Glomerular endothelial cell (primary cell): ENCODE measurements at places on chromosomes 2 and 18.

- no peak for DNase-seq
These were observed 37.1 kb upstream of the GPR75 start for GRCh38 chr2:53896864-53897263.

DNA sequence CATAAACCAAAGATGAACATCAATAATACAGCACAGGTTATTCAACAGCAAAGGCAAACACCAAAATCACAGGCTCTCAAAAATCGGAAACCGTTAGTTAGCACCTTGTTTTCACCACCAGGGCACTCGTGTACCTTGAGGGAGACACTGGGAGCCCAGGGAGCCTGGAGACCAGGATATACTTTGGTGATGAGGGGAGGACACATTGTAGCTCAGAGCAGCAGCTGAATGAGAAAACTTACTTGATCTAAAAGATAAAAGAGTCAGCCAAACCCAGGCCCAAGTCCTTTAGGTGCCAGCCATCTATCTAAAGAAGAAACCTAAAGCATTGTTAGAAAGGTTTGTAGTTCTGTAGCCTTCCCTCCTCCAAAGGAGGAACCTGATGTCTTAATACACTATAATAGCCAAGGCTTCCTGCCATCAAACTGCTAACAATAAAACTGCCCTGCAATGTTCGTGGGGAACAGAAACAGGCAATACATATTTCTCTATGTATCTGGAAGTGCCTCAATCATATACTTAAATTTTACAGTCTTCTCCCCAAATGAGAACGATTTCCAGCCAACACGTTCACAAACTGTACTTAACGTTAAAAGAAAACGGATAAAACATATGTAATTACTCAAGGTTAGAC, 19.3 kb downstream of the BCL11A start:
- DNase-seq, result no peak

- DNase-seq, result peak; percentile 57
These were observed 60.4 kb downstream of the ATOH8 start for GRCh38 chr2:85813982-85814801.

DNA sequence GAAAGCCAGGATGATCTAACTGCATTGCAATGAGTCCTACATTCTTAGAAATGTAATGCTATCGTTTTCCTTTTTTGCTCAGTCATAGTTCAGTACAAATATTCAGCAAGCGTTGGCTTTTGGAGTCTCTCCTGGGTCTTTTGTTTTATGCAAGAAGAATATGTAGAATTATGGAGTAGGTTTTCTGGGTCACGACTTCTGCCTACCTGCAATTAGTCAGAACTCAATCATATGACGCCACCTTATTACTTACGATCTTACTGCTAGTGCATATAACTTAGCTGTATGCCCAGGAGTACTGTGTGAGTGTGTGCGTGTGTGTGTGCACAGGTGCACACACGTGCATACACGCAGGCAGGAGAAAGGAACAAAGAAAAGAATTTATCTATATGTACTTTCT, 640.2 kb downstream of the STK39 start:
- no peak for DNase-seq

DNA sequence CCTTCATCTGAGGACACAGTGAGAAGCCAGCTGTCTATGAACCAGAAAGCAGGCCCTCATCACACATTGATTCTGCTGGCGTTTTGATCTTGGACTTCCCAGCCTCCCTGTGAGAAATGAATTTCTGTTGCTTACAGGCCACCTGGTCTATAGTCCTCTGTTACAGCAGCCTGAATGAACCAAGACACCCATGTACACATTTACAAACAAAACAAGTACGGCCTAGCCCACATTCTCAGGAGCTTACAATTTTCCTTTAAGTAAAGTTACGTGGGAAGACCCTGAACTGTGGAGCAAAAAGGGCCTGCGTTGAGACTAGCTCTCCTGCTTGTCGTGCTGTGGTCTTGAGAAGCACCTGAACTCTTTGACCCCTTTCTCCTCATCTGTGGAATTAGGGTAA, 12.0 kb upstream of the SLC20A1 start:
- DNase-seq, result no peak

DNA sequence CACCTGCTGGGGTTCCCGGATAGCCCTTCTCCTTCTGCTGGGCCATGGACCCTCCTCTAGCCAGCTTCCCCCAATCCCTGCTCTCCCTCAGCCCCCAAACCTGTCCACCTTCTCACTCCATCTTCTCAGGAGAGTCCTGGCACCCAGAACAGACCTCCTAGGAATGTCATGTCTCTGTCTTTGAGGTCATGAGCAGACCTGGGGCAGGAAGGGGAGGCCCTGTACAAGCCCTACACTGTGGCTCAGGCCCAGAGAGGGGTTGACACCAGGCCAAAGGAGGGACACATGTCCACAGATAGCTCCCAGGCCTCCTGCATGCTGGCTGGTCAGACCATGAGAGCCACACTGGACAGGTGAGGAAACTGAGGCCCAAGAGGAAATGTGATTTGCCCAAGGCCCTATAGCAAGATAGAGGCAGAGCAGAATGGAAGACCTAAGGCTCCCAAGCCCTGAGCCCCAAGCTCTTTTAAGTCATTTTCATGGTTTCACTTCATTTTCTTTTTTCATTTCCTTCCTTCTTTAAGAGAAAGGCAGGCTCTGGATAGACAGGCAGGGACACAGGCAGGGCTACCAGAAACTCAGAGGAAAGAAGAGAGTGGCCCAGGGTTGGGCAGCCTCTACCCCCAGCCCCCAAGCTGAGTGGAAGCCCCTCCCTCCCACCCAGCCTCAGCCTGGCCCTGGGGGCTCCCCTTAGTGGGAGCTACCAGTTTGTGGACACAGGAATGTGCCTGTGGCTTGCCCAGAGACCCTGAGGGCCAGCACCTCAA, 159.7 kb downstream of the SMAD7 start:
- no peak for DNase-seq

DNA sequence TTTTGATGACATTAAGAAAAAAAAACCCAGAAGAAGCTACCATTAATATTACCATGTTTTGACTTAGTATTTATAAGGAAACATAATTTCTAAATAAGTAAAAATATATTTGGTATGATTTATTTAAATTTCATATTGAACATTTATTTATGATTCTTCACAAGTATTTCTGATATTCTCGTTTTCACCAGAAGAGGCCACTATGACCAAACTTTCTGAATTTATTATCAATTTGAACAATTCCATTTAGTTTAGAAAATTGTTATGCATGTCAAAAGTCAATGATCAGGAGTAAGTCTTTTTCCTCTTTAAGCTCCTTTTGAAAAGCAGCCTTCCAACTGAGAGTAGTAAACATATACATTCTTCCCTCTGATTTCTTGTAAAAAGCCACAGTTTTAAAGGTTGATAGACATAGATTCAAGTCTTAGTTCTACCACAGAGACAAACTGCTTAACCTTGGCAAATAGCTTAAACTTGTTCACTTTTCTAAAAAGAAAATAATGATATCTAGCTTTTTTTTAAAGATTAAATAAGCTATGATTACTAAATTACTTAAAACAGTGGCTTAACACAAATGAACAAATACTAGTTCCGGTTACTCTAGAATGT, 329.9 kb downstream of the TRIB2 start:
- DNase-seq, result peak; percentile 18
